ENCODE measurements at places on chromosomes 6 and 20.

DNA sequence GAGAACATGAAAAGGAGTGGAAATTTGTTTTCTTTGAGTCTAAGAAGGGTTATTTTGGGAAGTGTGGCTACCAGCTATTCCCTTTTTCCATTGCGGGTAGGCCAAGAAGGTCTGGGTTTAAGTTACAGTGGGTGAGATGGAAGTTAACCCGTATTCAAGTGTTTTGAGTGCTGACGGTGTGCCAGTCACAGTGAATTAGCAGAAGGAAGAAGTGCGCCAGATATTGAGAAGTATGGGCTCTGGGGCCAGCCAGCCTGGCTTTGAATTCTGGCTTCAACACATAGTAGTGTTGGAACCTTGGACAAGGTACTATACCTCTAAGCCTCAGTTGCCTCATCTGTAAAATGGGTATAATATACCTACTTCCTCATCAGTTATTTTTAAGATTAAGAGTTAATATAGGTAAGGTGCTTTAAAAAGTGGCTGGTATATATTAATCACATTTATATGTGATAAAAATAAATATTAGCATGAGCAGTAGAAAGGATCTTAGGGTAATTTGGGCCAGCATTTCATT lies 16.3 kb downstream of the ZNF76 start:
- DNase-seq: no peak

DNA sequence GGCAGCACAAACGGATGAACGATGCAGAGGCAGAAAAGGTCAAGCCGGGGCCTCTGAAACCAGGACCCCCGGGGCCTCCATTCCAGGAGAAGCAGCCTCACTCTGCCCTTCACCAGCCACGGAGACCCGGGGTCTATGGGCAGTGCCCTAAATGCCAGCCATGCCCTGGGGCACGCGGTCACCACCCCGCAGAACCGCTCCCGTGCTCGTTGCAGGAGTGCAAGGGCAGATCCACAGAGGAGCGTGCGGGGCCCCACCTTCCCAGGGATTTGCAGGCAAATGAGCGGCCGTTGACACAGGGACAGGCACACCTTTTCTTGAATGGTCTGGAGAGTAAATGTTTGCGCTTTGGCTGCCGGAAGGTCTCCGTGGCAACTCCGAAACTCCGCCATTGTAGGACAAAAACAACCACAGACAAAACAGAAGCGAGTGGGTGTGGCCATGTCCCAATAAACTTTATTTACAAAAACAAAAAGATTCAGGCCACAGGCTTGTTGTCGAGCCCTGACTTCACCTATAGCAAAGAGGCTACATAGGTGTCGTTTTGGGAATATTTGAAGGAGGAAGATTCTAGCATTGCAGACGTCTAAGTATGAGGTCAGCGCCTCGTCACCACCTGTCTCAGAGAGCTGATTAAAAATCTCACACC lies 163.3 kb downstream of the TAF4 start:
- no peak for DNase-seq

DNA sequence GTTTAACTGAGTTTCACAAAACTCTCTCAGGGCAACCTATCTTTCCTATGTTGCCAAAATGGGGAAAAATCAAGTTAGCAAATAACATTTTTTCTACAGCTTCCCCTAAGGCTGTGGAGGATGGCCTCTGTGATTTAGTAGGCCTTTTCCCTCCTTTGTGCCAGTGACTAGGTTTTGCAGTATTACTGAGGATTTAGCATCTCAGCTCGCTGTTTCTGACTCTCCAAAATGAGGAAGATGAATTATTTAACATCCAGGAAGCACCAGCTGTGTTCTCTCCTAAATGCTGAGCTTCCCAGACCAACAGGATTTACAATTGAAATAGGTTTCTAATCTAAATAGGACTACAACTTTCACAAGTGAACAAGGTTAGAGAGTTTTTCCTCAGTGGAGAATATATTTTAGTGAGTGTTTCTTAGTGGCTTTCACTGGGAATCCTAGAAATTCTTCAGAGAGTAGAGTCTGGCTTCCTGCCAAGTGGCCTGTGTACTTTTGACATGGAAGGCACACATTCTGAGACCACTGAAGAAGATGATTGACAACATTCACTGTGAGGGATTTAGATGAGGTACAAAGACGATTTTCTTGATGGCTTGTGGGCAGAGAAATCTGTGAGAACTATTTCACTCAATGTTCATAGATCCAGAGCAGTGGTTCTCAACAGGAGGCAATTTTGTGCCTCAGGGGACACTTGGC lies 62.4 kb downstream of the PTCHD4 start:
- no peak for DNase-seq

DNA sequence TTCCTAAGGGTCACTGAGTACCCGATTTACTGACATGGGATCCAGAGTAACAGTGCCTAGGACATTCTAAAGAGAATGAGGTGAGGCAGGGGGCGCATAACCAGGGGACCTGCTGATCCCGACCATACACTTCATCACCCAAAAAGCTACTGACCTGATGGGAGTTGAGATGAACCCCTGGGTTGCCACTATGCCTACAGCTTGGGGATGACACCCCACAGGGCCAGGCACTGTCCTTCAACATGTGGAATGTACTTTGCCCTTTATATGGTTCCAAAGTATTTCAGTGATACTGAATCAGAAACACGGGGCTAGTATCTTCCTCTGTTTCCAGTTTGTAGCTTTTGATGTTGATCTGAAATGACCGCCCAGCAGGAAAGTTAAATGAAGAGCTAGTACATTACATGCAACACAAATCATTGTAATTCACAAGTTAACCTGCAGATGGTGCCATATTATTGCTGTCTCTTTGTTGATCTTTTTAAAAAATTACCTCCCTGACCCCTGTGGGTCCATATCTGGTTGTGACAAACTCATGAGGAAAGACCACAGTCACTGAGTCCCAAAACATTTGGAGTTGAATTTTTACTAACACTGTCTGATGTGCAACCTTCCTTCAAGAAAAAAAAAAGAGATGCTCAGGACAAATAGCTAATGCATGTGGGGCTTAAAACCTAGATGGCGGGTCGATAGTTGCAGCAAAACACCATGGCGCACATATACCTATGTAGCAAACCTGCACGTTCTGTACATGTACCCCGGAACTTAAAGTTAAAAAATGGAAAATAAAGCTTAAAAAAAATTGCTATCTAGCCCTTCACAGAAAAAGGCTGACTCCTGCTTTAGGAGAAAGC lies 42.7 kb upstream of the GCNT2 start:
- DNase-seq: peak; percentile 56

DNA sequence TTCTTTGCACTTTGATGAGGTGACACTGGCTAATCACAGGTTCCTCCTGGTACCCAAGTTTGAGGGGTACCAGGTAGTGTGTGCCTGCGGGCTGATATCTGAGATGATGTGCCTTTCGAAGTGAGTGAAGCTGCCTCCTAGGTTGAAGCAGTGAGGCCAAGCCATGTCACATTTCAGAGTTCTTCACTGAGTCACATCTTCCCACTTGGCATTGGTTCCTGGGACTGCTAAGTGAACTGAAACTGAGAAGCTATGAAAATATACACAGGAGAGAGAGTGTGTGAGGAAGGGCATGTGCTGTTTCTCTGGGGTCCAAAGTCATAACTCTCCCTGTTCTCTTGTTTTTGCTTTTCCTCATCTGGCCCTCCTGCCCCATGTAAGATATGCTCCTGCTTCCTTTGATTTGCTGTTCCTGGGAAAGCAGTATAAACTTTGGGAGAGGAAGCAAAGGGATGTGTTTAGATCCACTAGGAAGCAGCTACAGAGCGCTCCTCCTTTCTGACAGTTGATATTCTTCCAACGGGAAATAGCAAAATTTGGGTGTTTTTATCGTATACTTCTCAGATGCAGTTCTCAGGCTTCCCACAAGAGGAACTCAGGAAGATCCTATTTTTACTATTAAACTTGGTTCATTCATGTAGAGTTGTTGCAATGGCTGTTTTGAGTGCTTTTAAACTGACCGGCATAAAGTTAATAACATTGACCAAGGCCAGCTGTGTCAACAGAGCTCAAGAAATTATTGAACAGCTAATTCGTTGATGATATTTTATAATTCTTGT lies 153.7 kb downstream of the MOXD1 start:
- no peak for DNase-seq
